D341Med (cell line): ENCODE measurements at places on chromosomes 4 and X.
A peak's percentile ranks its signal among the peaks of the same experiment; 100 is the strongest.

GRCh38 chr4:184385705-184386141, 88.6 kb downstream of the IRF2 start:
- no peak for DNase-seq

- no peak for DNase-seq
Observed at GRCh38 chr4:99436462-99436861, 1.3 kb upstream of the ADH7 start.

DNA sequence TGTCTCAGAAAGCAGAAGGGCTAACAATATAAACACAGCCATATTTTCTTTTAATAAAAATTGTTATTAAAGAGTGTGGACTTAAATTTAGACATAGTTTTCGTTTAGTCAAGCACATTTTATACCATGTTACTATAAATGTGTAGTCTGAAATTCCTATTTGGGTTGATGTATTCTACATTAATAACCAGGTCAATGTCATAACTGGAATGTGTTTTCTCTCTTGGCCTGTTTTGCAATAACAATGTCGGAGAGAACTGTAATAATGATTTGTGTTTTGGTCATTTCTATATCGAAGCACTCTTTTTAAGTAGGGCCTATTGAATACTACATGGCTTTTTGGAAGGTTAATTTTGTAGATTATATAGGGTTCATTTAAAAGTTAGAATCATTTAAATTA, 5.5 kb downstream of the USO1 start:
- DNase-seq: no peak

DNA sequence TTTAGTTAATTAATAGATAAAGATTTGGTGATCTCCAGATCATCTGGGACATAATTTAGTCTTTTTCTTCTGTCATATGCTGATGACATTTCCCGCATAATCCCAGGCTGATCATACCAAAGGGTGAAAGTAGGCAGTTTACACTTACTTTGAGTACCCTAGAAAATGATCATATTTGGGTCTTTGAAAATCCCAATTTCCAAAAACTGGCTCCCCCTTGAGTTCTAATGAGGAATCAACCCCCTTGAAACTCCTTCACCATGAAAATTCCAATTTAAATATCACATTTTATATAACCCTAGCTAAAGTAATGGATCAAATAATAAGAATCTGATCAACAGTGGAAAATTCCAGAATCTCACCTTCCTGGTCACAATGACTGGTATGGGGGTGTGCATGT, 223.4 kb downstream of the NAF1 start:
- DNase-seq: no peak

GRCh38 chr4:70954032-70954431, 39.4 kb upstream of the DCK start:
- DNase-seq: no peak

GRCh38 chrX:3950373-3950772, 236.9 kb upstream of the PRKX start:
- DNase-seq: no peak

DNA sequence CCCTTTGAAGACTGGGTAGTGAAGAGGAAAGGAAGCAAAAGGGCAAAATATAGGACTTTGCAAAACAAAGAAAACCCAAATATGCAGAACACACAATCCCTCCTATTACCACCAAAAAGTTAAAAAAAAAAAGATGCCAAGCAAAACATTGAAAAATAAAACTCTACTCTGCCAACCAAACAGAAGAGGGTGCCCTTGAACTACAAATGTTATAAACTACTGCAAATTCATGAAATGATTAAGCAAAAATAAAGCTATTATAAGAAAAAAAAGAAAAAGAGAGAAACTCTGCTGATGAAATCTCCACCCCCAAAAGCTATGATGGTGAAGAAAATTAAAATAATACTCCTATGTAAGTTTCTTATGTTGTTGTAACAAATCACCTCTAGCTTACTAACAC, 168.5 kb upstream of the STK26 start:
- DNase-seq: no peak

DNA sequence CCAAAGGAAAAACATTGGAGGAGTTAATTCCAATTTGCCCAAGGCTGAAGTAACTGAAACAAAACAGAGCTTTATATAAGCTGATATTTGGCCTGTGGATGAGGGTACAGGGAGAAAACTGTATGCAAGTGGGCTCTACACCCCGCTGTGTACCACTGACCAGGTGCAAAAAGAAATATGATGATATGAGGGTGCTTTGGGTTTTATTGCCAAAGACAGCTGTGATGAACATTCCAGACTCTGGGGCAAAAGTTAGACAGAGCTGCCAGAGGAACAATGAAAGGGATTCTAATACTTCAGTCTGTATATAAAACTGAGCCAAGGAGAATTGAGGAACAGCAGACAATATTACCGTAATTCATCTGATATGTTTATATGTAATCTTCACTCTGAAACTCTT, 117.4 kb downstream of the MID1 start:
- DNase-seq: no peak

DNA sequence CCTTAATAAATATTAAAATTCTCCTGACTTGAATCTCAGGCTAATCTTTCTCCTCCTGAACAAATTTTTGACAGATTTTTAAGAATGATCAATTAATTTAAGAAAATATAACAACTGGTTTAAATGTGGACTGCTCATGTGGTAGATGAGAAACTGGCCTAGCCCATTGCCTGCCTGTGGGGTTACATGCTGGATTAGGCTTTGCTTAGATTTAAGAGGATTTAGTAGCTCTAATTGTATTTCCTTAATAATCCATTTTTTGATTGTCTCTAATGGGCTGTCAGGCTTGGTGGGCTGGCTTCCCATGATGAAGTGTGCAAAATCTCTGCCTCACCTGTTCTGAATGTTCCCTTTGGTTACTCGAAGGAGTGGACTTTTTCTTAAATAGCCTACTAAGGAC, 27.8 kb upstream of the LIMCH1 start:
- peak; percentile 78 for DNase-seq

DNA sequence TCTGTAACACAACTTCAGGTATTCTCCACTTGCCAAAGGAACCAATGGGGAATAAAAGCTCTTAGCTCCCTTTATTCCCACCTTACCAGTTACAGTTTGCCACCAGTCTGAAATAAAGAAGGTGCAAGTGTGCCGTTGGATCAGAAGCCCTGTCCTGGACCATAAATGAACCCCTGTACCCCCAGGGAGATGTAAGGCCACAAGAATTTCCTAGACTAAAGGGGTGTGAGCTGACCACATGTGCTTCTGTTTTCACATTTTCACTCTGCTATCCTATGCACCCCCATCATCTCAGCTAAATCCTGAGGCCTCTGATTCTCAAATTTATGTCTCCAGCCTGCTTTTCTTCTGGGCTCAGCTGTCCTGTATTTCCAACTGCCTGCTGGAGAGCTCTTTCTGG, 221.2 kb downstream of the SPRY1 start:
- DNase-seq: no peak

GRCh38 chr4:155305619-155306018, 71.1 kb downstream of the MAP9 start:
- DNase-seq: no peak

GRCh38 chr4:162017863-162018262, 145.9 kb downstream of the FSTL5 start:
- DNase-seq: no peak

DNA sequence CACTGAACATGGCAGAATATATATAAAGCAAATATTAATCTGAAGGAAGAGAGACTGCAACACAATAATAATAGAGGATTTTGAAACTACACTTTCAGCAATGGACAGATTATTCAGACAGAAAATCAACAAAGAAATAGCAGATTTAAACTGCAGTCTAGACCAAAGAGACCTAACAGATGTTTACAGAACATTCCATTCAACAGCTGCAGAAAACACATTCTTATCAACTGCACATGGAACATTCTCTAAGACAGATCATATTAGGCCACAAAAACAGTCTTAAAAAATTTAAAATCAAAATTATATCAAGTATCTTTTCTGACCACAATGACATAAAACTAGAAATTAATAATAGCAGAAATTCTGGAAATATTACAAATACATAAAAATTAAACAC, 27.1 kb downstream of the CENPE start:
- DNase-seq: no peak

GRCh38 chr4:156439576-156440200, 486.0 kb upstream of the CTSO start:
- DNase-seq: no peak

DNA sequence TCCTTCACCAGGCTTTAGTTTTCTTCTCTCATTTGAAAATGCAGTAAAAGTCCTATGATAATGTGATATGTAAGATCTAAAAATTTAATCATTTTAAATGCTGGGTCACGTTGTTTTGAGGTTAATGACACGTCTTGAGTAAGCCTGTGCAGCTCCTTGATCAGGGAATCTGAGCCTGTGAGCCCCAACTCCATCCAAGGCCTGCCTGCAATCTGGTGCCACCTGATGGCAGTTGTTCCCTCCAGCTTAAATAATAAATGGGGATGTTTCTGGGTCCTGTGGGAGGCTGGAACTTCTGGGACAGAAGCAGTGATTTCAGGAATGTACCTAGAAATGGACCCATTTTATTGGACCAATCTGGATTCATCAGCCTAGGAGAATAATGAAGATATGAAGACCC, 455.4 kb upstream of the ADGRL3 start:
- DNase-seq: no peak

DNA sequence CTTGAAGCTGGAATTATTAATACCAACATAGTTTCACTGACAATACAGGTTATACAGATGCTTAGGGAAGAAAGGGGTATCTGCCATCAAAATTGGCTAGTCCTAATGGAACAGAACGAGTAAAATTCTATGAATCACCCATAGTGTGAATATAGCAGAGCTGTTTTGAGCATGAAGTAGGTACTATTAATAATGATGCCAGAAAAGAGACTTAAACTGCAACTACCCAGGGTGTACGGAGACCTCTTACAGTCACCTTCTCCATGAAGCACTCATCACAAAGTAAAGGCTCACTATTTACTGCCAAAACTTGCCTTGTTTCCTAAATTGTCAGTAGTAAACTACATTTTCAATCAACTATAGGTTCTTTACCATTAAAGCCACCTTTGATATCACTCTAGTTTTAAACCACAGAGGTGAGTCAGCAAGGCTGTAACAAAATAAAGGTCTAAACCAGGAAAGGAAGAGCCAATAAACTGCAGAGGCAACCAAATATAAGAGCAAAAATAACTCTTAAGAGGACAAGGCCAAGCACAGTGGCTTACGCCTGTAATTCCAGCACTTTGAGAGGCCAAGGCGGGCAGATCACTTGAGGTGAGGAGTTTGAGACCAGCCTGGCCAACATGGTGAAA, 114.4 kb downstream of the FRYL start:
- no peak for DNase-seq

GRCh38 chr4:40347472-40347871, 12.3 kb downstream of the CHRNA9 start:
- no peak for DNase-seq

DNA sequence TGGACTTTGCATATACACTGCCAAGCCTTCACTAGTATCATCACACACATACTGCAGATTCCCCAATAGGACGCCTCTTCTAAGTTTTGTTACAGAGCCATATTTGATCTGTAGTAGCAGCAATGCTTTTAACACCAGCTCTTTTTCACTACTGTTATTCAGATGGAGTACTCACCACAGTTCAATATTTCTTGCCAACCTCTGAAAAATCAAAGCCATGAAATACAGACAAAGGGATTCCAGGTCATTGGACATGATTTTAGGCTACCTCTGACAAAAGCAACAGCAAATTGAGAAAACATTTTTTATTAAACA, 390.7 kb upstream of the ADGRL3 start:
- no peak for DNase-seq

DNA sequence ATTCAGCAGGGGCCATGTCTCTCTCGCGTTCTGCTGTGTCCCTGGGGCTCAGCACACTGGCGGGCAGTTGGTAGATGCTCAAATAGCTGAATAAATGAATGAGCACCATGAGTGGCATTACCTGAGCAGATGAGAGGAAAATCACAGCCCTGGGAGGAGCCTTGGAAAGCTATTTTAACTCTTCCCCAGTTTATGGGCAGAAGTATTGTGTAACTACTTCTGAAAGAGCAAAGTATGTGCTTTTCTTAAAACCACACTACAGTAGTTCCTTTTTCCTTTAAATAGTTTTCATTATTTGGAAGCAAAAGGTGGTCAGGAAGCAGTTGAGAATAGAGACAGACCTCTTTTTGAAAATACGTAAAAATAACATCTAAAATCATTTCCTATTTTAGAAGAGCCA, 3.0 kb upstream of the PLAC1 start:
- DNase-seq: no peak

DNA sequence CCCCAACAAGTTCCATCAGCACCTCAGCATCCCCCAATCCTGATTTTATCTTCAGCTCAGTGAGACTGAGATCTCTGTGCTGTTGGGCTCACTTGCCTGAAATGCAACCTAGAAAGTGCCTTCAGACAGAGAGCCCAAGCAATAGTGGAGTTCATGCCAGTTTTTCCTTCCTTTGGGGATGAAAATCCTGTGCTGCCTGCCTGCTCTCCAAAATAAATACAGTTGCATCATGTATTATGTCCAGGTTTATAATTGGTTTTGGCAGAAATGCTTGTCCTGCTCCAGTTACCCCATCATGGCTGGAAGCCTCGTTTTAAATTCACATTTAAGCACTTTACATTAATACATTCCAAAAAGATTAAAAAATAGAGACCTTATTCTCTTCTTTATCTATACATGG, 1865.5 kb upstream of the TENM3 start:
- DNase-seq: no peak

DNA sequence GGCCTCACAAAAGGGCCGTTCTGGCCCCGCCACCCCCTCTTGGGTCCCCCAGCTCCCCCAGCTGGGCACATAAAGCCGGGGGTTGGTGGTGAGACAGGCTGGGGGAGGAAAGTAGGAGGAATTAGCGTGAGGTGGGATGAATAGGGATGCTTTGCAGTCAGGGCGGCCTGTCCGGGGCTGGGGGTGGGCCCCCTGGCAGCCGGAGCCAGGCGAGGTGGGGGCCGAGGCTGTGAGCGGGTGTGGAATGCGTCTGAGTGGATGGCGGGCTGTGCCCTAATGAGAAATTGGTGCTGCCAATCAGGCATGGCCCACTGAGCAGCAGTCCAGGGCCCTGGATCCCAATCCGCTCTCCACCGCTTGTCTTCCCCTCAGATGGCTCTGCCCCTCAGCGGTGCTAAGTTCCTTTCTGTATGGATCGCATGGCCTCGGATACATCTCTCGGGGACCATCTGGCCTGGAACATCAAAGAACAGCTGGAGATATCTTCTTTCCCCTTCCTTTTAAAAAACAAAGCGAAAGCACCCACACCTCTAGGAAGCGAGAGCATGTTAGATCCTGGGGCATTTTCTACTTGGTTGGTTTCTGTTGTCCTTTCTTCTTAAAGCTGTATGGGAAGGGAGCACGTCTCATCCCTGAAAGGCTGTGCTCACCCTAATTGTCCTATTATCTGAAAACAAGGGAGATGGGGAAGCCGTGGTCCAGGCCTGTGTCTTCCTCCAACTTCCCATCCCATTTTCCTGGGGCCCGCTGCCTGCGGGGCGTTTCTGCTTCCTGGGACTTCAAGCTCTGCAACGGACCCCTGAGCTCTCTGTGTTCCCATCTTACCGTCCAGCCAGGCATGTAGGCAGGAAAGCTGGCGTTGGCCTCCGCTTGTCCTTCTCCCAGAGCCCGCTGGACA, 106.9 kb downstream of the SORCS2 start:
- DNase-seq: no peak

DNA sequence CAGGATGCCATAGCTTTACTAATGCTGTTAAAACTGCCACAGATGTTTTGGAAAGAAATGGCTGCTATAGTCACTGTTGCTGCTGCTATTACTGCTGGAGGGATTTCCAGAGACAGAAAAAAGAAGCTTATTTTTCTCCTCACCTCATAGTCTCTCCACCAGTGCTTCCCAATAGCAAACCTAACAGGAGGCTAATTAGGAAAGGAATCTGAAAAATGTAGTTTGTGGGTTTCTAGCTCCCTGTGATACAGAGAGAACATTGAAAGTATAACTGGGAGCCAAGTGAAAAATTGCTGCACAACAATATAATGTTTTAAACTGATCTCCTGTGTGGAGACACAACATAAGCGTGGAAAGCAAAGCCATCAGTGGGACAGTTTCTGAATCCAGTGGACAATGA, 8.6 kb upstream of the TSPAN7 start:
- DNase-seq: no peak
